Myocyte (in vitro differentiated cells): ENCODE measurements at places on chromosomes 12 and 14. TPM values are rescaled to one million over a fixed set of nuclear protein-coding genes. Genes with fewer than 3 reads are reported as not detected.

GRCh38 chr14:83173687-83174086 is 1640.0 kb upstream of the SEL1L start:
- no peak for DNase-seq

DNA sequence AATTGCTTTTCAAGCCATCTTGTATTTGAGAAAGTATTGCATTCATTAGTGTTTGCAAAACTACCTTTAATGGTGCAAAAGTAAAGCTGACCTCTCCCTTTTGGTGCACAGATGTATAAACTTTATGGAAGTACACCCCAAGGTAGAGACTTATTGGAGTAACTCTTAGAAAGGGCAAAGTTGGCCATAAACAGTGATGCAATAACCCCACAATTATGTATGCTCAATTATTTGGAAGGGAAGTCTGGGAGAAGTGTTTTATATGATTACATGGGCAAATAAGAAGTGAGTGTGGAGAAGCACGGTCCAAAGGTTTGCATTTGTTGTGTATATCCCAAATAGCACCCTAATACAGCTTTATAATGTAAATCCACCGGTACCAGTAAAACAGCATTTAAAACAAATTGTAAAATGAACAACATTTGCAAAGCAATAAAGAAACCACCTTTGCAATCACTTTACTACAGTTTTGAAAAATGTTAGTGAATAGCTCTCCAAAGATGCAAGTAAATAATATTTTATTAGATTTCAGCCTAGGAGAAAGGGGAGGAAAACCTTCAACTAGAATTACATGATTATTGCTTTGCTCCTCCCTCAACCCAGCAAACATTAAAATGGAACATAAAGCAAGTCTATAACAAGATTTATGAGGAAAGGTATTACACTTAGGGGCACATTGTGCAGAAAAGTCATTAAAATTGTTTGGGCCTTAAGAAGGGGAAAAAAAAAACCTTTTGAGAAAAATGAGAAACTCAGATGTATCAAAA is 70.5 kb downstream of the HMGA2 start:
- DNase-seq, result no peak

DNA sequence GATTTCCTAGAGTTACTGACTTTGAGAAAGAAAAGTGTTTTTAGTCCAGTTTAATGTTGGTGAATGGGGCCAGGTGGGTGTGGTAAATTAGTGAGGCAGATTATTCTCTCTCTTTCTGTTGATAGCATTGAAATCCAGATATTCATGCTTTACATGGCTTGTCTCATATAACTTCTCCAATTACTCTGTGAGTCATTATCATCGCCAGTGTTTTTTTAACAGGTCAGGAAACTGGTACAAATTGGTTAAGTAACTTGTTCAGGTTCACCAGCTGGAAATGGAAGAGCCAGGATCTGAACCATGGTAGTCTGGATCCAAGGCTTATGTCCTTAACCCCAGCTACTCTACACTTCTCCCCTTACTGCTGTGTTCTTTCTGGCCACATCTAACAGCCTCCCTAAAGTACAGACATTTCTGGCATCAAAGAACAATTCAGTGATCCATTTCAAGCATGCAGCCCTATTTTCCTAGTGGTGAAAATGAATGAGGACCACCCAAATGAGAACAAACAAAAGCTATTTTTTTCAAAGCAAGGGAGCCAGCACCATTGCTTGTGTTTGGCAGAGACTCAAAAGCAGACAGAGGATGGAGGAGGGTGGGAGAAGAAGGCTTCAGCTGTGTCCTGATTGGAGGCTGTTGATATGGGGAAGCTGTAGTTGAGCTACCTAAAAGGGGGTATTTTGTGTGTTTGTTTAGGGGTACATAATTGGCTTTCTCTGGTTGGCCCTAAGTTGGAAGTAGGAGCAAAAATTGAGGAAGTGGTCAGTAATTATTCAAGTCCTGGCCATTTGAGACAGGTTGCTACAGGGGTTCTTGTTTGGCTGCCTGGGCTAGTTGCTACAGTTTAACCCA is 1.7 kb downstream of the IRAK3 start:
- no peak for DNase-seq

GRCh38 chr12:26331960-26332359 is 136.6 kb downstream of the SSPN start:
- DNase-seq, result peak; percentile 54

- DNase-seq, result no peak
These were observed 158.0 kb upstream of the CCND2 start for GRCh38 chr12:4115570-4115969.

- no peak for DNase-seq
These were observed 43.5 kb downstream of the CKAP4 start for GRCh38 chr12:106204312-106204711.

GRCh38 chr12:3319723-3320492 is 171.1 kb upstream of the PRMT8 start:
- no peak for DNase-seq

FAM181A gene
- not detected in 2 replicates for total RNA-seq

DNA sequence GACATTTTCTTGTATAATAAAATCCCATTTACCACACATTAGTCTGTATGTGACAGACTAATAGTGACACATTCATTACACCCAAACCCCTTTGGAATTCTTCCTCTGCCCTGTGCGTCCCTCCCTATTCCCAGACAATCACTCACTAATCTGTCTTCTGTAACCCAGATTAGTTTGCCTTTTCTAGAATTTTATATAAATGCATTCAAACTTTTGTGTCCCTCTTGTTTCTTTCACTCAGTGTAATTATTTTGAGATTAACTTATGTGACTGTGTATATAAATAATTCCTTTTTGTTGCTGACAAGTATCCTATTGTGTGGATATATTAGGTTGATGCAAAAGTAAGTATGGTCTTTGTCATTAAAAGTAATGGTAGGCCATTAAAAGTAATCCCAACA is 27.6 kb upstream of the HIP1R start:
- DNase-seq, result no peak

GRCh38 chr12:66398931-66399910 is 96.9 kb downstream of the HELB start:
- peak; percentile 77 for DNase-seq
